ENCODE measurements at places on chromosomes 2 and 18.

DNA sequence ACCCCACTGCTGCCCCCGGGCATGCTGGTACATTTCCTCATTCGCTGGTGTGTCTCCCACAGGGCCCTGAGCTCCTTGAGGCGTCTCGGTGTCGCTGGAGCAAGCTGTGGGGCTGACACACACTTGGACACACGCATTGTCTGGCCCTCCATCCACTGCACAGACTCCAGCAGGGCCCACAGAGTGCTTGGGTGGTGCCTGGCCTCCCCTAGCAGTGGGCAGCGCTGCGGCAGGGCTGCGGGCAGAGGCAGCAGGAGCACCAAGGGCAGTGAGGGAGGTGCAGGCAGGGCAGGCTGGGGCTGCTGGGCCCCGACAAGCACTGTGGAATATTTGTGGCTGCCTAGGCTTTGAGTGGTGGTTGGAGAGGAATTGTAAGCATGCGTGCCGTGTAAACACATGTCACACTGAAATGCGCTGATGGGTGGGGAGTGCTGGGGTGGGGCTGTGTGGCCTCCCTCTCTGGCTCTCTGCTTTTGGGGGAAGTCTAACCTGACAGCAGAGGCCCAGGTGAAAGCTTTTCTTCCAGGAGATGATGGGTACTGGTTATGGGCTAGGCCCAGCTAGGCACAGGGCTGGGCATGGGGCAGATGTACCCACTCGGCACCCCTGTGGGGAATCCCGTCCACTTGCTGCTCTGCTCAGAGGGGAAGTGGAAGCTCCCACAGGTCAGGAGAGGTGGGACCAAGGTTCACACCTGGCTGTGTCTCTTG lies 55.5 kb upstream of the HS6ST1 start:
- no peak for DNase-seq

DNA sequence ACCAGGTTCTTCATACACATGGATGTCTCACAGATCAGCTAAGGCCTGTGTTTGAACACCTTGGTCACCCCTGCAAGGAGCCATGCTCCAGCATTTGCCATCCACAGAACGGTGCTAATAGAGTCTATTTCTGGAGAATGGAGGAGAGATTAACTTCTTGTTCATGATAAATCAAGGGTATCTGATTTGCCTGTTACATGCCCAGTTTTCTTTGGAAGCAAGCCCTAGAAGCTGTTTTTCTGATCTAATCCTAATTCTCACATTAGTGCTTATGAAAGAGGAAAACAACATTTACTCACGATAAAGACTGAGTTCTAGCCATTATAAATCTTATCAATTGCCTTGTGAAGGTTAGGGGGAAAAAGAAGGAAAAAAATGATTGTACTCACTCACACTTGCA lies 119.6 kb upstream of the DTNA start:
- no peak for DNase-seq

GRCh38 chr2:85852937-85853498 lies 35.8 kb downstream of the ST3GAL5 start:
- DNase-seq = no peak

DNA sequence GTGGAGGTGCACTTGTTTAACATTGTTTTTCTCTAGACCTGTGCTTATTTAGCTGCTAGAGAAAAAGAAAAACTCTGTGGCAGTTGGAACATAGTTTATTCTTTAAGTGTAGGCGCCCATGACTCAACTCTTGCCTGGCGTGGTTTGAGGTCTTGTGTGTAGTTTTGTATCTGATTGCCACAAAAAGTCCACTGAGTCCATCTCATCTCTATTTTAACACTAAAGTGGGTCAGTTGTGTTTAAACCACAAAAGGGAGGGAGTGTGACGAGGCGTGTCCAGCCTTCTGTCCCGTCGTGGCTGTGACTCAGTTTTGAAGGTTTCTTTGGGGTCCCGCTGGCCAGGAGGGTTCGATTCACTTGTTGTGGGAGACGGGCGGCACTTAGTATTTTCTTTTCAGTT lies 15.3 kb upstream of the UGT1A9 start:
- DNase-seq = no peak

- no peak for DNase-seq
Observed at GRCh38 chr2:239919774-239920692, 105.1 kb downstream of the NDUFA10 start.

GRCh38 chr18:24878289-24878688 lies 417.9 kb downstream of the HRH4 start:
- no peak for DNase-seq

- no peak for DNase-seq
Observed at GRCh38 chr2:216243026-216243425, 129.3 kb downstream of the MARCHF4 start.

GRCh38 chr18:23552505-23552904 lies 33.8 kb downstream of the NPC1 start:
- no peak for DNase-seq

GRCh38 chr2:168355121-168355520 lies 101.0 kb upstream of the CERS6 start:
- no peak for DNase-seq

- no peak for DNase-seq
Observed at GRCh38 chr2:98367721-98368120, 21.5 kb downstream of the CNGA3 start.

GRCh38 chr2:156574112-156574511 lies 137.9 kb downstream of the GPD2 start:
- DNase-seq = no peak

- no peak for DNase-seq
Observed at GRCh38 chr2:21059885-21060610, 16.2 kb upstream of the APOB start.

DNA sequence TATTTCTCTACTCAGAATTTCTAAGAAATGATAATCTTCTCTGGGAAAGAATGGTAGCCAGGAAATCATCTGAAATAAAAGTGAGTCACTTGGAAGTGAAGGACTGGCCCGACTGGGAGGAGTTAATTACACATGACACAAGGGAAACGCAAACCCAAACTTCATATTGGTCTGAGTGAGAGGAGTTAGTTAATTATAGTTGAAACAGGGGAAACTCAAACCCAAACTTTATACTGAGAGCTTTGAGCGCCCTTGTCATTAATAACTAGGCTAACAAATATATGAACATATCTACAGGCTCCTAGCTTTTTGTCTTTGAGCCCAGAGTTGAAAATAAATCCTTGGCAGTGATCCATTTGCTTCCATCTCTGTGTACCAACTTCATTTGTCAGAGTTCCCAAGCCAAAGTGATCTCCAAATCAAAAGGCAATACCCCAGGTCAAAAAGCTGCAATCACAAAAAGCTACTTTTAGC lies 187.8 kb upstream of the COL3A1 start:
- no peak for DNase-seq
